Activated gamma-delta T cell treated with anti-CD3 and anti-CD28 coated beads, Interleukin-2, amount 50 U/mL, for 16 hours (primary cell): ENCODE measurements at places on chromosomes 4 and X.

DNA sequence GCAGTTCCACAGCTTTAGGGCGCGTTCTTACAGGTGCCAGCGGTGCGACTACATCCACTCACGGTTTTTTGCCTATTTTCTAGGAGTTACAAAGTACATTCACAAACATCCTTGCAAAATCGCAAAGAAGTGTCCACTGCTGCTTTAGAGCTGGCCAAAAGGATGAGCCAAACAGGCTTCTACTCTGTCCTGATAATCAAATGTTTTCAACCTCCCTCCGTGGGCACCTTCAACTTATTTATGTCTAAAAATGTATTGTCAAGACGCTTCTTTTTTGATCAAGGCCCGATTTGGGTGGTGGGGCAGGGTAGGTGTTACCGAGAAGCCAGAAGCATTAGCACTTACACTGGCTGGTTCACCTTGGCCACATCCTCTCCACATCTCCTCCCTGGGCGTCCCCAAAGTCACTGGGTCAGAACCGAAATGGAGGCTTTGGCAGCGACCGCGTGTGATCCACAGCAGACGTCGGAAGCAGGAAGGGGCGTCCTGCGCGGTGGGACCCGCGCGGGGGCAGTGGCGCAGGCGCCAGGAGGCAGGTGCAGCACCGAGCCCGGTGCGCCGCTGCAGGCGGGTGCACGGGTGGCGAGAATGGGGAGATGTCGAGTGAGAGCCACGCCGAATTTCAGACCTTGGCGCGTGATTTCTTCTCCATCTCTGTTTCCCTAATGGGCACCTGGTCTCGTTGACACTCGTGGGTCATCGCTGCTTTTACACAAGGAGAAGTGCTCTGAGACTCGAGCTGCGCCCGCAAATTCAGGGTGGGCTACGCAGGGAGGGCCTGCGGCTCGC, 16.9 kb downstream of the NKX3-2 start:
- DNase-seq, result no peak

- no peak for DNase-seq
These were observed 12.0 kb downstream of the PBDC1 start for GRCh38 chrX:76184891-76185290.

DNA sequence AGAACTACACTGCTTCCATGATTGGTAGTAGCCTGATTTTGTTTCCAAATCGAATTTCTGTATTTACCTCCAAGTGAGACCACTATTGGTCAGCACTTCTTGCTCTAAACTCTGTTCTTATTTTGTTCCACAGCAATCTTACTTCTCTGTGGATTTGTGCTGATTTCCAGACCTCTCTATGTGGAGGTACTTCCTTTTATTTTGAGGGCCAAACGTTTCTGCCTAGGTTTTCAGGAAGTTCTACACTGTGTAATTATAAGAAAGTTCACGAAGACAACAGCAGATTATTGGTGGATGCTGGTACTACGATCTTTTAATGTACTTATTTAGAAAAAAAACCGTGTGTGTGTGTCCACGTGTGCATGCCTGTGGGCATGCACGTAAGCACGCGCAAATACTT, 46.7 kb downstream of the DTHD1 start:
- no peak for DNase-seq

GRCh38 chr4:56229947-56230346, 157.3 kb downstream of the AASDH start:
- no peak for DNase-seq

GRCh38 chrX:56499372-56499771, 64.1 kb upstream of the UBQLN2 start:
- no peak for DNase-seq

- no peak for DNase-seq
These were observed 7.7 kb downstream of the S100P start for GRCh38 chr4:6701371-6701770.

DNA sequence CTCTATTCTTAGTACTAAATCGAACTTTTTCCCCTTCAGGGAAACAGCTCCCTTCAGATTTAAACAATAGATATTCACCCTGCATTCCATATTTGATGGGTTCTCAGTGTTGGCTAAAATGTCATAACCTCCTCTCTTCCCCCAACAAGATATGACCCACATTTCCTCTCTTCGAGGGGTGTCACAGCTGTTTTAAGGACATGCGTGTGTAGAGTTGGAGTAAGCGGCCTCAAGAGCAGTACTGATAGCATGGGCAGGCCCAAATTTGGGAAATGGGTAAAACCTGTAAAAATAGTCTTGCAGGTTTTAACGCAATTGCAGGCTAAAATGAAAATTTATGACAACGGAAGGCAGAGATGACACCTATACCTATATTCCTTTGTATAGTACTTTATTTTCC, 28.7 kb downstream of the SAT1 start:
- no peak for DNase-seq

- no peak for DNase-seq
These were observed 100.3 kb upstream of the DDIT4L start for GRCh38 chr4:100290585-100290984.
